RCC 7860 (cell line): ENCODE measurements at places on chromosomes 4 and X.

DNA sequence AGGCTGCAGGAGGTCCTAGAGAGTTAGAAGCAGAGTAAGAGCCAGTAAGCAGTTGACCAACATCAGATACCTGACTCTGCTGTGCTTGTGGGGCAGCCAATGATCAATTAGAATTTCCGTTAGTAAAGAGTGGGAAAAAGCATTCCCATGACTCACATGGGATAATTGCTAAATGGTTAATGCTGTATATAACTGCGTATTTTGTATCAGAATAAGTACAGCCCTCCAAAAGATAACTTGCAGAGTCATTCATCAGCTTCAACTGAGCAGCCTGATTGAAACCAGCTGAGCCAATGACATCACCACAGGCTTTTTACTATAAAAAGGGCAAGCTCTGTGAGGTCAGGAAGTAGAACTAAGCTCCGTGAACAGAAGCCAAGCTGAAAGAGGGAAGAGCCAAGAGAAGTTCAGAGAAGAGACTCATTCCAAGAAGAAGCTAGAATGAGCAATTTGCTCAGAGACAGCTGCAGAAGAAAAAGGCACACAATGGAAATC is 67.9 kb downstream of the PPP3CA start:
- DNase-seq = peak; percentile 20

- no peak for DNase-seq
These were observed 547.5 kb downstream of the SMARCA1 start for GRCh38 chrX:128975745-128976144.

DNA sequence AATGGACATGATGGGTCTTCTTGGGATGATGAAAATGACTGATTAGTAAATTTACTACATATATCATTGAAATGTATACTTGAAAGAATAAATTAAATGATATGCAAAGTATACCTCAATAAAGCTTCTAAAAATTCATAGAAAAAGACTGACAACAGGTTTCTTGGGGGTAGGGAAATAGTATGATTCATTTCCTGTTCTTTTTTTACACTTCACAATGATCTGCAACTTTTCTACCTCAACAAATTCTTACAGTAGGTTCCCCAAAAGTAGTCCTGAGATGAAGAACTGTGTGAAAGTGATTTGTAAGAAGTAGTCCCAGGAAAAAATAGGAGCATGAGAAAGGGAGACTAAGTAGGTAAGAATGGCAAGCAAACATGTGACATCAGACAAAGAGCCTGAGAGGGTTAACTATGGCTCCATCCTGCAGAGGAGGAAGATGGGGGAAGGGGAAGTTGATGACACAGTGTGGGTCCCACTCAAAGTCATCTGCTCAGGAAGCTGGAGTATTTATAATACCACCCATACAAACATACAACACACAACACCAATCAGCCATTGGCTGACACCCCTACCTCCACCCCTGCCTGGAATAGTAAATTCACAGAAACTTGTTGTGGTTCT is 73.9 kb downstream of the ARHGAP6 start:
- no peak for DNase-seq

GRCh38 chr4:55345054-55345453 is 988 bp upstream of the SRD5A3 start:
- no peak for DNase-seq

- no peak for DNase-seq
These were observed 43.8 kb downstream of the GEMIN8 start for GRCh38 chrX:13985697-13986435.

DNA sequence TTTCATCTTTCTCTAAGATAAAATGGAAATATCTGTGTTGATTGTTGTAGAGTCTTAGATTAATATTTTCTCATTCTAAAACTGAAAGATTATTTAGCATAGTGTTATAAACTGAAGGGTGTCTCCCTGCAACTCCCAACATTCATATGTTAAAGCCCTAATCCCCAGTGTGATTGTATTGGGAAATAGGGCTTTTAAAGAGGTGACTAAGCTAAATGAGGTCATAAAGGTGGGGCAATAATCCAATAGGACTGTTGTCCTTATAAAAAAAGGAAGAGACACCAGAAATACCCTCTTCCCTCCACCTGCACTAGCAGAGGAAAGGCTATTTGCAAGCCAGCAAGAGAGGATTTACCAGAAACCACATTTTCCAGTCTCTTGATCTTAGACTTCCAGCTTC is 1626.4 kb downstream of the C4orf33 start:
- DNase-seq = no peak

DNA sequence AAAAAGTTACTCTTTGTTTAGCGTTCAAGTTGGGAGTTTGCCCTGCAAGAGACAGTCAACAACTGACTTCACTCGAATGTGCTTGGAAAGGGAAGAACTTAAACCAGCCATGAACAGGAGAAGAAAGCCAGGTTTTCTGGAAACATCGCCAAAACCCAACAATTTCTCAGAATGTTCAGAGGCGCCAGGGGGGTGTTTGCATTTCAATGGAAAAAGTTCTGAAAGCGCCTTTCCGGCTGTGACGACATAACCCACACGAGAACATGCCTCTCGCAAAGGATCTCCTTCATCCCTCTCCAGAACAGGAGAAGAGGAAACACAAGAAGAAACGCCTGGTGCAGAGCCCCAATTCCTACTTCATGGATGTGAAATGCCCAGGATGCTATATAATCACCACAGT is 78.1 kb upstream of the ADGRA3 start:
- DNase-seq = no peak

- no peak for DNase-seq
These were observed 148.3 kb downstream of the MGST2 start for GRCh38 chr4:139813881-139814280.

DNA sequence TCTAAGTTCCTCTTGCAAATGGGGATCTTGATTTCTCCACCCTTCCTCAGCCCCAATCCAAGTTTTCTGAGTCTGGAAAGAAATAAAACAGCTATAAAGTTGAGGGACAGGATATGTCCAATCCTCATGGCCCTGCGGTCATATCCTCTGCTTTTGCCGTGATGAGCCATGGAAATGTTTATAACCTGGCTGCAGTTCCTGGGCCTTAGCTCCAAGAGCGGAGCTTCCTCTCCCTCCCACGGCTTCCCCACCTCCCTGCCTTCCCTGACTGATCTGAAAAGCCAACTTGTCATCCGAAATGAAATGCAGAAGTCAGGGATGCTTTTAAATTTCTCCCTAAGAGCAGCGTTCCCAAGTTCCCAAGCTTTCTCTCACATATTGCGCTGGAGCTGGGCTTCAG is 221.5 kb upstream of the SFRP2 start:
- DNase-seq = no peak

- DNase-seq = no peak
These were observed 69.1 kb downstream of the SPIN4 start for GRCh38 chrX:63282077-63282476.

DNA sequence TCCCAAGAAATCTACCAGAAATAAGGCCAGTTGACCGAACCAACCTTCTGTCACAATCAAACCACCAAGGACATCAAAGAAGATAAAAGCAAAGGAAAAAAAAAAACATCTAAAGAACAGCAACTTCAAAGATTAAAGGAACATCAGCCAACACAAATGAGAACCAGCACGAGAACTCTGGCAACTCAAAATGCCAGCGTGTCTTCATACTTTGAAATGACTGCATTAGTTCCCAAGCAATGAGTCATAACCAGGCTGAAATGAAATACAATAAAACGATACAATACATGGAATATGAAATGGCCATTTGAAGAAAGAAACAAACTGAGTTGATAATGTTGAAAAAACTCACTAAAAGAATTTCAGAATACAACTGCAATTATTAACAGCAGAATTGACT is 611.6 kb upstream of the GRIA3 start:
- no peak for DNase-seq

- no peak for DNase-seq
These were observed 12.2 kb downstream of the EGFL6 start for GRCh38 chrX:13581554-13581953.

DNA sequence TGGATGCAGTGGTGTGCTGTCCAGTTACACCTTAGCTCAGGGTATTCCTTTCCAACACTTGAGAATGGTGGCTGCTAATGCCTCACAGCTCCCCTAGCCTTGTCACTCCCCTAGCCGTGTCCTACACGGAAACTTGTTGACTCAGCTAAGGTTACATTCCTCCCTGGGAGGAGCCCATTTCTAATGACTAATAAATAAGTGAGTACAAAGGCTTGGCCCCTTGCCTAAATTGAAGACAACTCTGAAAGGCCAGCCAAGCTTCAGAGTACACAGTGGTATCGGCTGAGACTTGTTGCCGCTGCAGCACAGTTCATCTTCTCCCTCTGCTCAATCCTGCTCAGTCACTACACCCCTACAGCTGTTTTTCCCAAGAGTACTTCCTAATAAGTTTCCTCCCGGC is 21.2 kb upstream of the SLC25A31 start:
- DNase-seq = peak; percentile 66
